ENCODE measurements at places on chromosomes 3 and 15.

DNA sequence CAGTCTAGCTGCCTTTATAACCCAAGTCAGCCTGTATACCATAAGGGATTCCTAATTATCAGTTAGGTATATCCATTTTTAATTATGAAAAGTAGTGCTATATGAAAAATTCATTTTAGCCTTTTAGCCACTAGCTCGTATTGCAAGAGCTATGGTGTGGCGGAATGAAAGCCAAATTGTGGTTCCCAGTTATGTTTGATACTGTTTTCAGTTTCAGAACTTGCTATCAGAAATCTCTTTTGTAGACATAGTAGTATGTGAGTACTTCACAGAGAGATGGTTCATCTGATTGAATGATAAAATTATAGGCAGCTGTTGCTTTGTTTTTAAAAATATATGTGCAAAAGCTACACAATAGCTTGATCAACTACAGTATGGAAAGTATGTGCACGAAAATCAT is 134.6 kb downstream of the SLC25A26 start:
- DNase-seq = no peak

DNA sequence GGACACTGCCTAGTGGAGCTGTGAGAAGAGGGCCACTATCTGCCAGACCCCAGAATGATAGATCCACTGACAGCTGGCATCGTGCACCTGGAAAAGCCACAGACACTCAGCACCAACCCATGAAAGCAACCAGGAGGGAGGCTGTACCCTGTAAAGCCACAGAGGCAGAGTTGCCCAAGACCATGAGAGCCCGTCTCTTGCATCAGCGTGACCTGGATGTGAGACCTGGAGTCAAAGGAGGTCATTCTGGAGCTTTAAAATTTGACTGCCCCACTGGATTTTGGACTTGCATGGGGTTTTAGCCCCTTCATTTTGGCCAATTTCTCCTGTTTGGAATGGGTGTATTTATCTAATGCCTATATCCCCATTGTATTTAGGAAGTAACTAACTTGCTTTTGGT is 83.5 kb upstream of the P3H2 start:
- DNase-seq = no peak

- no peak for DNase-seq
These were observed 74.5 kb downstream of the FOXP1 start for GRCh38 chr3:71509066-71509465.

GRCh38 chr3:16205156-16205870 is 30.8 kb downstream of the GALNT15 start:
- no peak for DNase-seq

GRCh38 chr15:73897441-73898261 is 24.3 kb downstream of the TBC1D21 start:
- peak; percentile 93 for DNase-seq

GRCh38 chr3:118782755-118783202 is 251.9 kb downstream of the IGSF11 start:
- no peak for DNase-seq

DNA sequence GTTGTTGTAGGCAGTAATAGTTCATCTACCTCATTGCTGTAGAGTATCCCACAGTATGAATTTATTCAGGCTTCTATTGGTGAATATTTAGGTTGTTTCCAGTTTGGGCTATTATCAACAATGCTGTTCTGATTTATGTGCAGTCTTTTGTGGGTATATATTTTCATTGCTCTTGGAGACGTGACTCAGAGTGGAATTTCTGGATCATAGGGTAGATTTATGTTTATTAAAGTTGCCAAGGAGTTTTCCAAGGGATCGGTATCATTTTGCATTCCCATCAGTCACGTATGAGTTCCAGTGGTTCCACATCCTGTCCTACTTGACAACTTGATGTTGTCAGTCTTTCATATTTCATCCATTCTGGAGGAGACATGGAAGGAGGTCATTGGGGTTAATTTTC is 8.4 kb upstream of the HRH1 start:
- DNase-seq = peak; percentile 80

GRCh38 chr3:9913601-9914000 is 3.3 kb upstream of the IL17RC start:
- no peak for DNase-seq

DNA sequence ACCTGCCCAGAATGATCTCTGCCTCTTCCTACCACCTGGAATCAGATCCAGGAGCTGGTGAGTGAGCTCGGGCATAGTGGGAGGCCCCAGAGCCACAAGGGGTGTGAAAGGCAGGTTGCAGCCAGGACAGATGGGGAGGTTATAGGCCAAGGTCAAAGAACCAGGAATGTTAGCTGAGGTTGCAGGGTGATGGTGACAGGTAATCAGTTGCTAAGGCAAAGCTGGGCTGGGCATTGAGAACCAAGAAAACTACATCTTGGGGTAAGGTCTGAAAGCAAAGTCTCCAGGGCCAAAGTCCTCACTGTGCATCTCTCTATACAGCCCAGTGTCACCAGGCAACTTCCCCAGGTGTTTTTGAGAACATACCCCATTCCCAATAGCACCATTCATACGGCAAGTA is 38.4 kb upstream of the SLC6A11 start:
- no peak for DNase-seq

GRCh38 chr3:140094487-140094886 is 159.5 kb downstream of the CLSTN2 start:
- no peak for DNase-seq

DNA sequence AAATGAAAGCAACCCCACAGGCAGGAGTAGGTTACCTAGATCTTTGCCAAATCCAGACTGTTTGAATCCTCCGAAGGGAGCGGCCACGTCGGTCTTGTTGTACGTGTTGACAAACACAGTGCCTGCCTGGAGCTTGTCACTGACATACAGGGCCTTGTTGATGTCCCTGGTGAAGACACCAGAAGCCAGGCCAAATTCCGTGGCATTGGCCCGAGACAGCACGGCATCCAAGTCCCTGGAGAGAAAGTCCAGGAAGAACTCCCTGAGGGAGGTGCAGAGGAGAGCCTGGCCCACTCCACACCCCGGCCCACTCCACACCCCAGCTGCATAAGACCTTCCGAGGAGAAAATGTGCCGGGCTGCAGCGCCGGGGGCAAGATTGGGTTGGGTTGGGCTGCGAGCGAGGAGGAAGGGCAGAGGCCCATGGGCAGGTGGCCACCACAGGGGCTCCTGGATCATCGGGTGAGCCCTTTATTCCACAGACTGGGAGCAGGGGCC is 21.8 kb upstream of the SLC41A3 start:
- no peak for DNase-seq

GRCh38 chr3:107201146-107201545 is 176.1 kb upstream of the CCDC54 start:
- DNase-seq = no peak

GRCh38 chr3:85758442-85758841 is 799.7 kb downstream of the CADM2 start:
- no peak for DNase-seq

- DNase-seq = no peak
These were observed 16.1 kb downstream of the FGF7 start for GRCh38 chr15:49438962-49439631.

DNA sequence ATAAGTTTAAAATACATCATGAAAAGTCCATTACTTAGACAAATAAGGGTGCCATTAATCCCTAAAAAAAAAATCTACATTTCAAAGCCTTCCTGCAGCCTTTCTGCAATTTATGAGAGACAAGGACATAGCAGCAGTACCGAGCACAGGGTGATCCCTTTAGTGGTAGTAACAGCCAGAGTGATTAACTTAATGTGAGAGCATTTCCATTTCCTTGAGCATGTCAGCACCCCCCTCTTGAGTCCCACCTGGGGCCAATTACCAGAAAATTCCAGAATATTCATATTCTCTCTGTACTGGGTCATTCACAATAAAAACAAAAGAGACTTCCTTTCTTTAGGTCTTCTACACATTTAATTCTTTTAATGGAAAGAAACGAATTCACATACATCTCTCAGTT is 546.9 kb upstream of the CCDC54 start:
- no peak for DNase-seq

GRCh38 chr3:187264021-187264420 is 27.5 kb downstream of the MASP1 start:
- peak; percentile 89 for DNase-seq

DNA sequence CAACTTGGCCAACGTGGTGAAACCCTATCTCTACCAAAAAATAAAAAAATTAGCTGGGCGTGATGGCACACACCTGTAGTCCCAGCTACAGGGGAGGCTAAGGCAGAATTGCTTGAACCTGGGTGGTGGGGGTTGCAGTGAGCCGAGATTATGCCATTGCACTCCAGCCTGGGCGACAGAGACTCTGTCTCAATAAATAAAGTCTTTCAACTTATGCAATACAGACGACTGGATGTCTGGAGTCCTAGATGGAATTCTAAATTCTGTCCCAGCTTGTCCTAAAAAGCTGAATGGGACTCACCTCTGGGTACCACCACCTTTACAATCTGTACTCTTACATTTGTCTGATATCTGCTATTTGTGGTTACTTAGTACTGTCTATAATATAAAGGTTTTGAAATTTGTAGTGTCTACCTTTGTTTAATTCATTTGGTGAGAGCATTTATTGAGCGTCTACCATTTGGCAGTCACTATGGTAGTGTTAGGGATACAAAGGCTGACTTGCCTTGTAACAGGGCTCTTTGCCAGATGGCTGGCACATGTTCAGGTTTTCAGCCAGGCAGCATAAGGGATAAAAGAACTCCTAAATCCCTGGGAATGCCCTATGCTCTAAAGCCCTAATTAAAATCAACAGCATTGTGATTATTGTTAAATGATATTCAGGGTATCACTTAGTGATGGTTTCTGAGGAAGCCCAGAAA is 7.2 kb upstream of the ZNF609 start:
- DNase-seq = no peak

- DNase-seq = no peak
These were observed 160.4 kb downstream of the RAB11A start for GRCh38 chr15:66029650-66030049.

GRCh38 chr15:62946940-62947339 is 95.6 kb upstream of the TPM1 start:
- DNase-seq = no peak

- no peak for DNase-seq
These were observed 204.3 kb upstream of the GBE1 start for GRCh38 chr3:81965696-81966095.

- DNase-seq = peak; percentile 54
These were observed 30.9 kb downstream of the CCNL1 start for GRCh38 chr3:157128771-157129681.

DNA sequence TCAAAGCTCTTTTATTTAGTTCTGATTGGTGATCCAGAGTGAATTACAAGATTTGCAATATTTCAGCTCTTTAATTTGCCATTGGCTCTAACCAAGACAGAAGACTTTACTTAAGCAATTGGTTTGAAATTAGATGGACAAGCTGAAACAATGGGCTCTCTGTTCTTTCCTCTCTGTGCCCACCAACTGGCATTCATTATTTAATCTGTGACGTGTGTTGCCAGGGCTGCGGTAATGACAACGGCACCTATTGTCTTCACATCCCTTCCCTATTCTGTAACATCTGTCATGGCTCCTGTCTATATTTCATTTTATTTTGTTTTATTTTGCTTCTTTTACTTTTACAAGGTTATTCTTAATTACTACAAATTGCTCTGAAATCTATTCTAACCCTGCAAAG is 33.9 kb downstream of the PLD1 start:
- no peak for DNase-seq

- DNase-seq = no peak
These were observed 32.2 kb downstream of the PTPN23 start for GRCh38 chr3:47412842-47413520.

GRCh38 chr3:172626021-172626640 is 84.7 kb downstream of the NCEH1 start:
- no peak for DNase-seq

DNA sequence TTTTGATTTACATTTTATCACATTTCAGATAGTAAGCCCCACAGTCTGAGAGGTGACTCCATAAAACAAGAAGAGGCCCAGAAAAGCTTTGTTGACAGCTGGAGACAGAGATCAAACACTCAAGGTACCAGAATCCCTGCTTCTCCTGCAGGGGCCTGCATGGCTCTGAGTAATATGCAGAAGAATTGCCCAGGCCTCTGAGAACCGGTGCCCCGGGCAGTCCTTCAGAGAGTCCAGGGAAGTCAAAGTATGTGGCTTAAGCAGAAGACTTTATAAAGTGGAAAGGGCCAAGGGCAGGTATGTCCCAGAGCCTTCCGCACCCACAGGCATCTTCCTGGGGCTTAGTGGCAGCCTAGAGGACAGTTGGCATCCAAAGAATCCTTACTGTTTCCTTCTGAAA is 12.8 kb downstream of the ATRIP start:
- DNase-seq = no peak

GRCh38 chr3:40292637-40293349 is 16.7 kb upstream of the EIF1B start:
- DNase-seq = no peak

DNA sequence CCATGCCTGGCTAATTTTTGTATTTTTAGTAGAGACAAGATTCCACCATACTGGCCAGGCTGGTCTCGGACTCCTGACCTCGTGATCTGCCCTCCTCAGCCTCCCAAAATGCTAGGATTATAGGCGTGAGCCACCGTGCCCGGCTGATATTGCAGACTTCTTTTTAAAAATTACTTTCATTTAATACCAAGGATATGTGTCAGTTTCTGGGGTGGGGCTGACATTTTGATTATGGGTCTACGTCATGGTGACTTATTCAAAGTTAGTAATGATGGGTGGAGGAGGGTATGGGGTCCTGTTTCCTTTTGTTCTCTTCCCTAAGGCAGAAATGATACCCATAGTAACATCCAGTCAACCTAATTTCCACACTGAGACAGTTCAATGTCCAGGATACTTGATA is 34.7 kb downstream of the GBE1 start:
- DNase-seq = peak; percentile 36

GRCh38 chr15:78455749-78456148 is 17.7 kb downstream of the IREB2 start:
- peak; percentile 59 for DNase-seq

DNA sequence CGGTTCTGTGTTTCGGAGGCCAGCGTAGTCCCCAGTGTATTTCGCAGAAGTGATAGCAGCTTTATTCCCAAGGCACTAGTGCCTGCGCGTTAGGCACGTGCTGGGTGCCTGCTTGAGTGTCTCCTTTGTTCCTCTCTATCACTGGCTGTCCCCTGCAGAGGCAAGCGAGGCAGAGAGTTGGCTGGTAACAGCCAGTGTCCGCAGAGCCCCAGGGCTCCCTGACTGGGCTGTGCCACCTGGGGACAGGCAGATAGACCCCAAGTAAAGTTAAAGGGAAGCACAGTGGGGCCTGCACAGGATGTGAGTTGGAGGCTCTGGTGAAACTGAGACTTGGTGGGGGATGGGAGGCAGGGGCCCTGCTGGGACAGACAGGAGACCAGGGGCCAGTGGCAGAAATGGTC is 50.7 kb downstream of the APBA2 start:
- DNase-seq = no peak
